CD4-positive, alpha-beta T cell treated with Interleukin-6 at 100 ng/mL for 8 hours (primary cell): ENCODE measurements at places on chromosomes 1 and 21.

- no peak for DNase-seq
These were observed 86.0 kb downstream of the NCAM2 start for GRCh38 chr21:21084179-21084578.

DNA sequence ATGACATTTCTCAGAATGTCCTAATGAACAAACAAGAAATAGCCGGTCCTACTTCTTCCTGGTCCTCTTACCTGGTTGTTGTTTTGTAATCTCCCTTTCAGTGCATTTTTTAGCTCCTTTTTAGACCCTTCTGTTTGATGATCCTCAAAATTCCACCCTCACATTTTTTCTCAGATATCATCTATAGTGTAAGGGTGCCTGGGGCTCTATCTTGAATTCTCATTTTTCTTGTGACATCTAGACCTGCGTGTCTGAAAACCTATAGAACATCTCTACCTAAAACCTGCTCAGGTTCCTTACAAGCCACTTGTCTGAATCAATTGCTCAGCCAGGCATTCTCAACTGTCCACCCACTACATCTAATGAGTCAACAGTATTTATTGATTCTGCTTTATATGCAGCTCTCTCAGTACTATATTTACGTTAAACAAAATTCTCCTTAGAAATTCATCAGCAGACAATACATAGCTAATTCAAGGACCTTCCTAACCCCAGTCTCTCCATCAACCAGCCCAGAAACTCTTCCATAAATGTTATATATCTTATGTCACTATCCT is 36.5 kb upstream of the USH2A start:
- no peak for DNase-seq

- no peak for DNase-seq
These were observed 36.6 kb upstream of the TMEM51 start for GRCh38 chr1:15116966-15117365.

- DNase-seq, result no peak
These were observed 12.5 kb upstream of the WNT2B start for GRCh38 chr1:112496290-112496689.

- no peak for DNase-seq
These were observed 1538.3 kb downstream of the NCAM2 start for GRCh38 chr21:22536509-22536908.

- no peak for DNase-seq
These were observed 157.2 kb upstream of the UBE2U start for GRCh38 chr1:64046243-64046642.

DNA sequence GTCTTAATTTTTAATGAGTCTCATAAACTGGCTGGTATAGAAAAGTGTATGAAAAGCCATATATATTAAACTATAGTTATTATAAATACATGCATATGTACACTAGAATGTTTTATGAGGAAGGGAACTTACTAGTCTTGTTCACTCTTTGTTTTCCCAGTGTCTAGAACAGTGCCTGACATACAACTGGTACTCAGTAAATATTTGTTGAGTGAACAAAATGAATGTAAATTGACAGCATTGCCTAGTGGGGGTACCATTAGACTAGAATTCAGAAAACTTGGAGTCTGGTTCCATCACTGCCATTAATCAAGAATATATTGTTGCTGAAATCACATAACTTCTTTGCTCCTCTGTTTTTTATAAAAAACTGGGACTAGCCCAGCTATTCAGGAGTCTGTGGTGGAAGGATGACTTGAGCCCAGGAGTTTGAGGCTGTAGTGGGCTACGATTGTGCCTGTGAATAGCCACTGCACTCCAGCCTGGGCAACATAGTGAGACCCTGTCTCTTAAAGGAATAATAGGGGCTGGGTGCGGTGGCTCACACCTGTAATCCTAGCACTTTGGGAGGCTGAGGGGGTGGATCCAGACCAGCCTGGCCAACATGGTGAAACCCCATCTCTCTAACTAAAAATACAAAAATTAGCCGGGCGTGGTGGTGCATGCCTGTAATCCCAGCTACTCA is 51.1 kb downstream of the NFIA start:
- DNase-seq, result no peak

DNA sequence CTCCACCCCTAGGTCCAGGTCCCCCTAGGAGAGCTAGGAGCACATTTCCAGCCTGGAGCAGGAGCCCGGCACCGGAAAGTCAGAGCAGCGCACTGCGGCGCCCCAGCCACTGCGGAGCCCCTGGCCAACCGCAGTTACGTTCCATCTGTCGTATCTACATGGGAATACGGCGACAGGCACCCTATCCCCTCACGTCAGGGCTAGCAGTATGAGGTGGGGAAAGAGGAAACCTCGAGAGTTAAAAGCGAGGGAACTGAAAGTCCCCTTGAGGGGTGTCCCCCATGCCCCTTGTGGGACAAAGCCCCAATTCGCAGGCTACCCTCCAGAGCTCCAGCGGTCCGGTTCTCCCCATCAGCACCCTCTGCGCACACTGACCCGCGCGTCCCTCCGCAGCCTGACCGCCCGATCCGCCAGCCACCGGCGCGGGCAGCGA is 995 bp downstream of the COLGALT2 start:
- DNase-seq, result no peak
